ENCODE measurements at places on chromosomes 5 and 9. TPM values are rescaled to one million over a fixed set of nuclear protein-coding genes. Genes with fewer than 3 reads are reported as not detected.

GRCh38 chr5:107502676-107503060, 168.1 kb downstream of the EFNA5 start:
- ATAC-seq = peak; percentile 66

- peak; percentile 75 for ATAC-seq
Measured at GRCh38 chr9:21711504-21711903, 90.9 kb upstream of the MTAP start.

- no peak for ATAC-seq
Measured at GRCh38 chr5:67272453-67273130, 76.0 kb upstream of the CD180 start.

- no peak for ATAC-seq
Measured at GRCh38 chr9:38205279-38205678, 136.3 kb upstream of the SHB start.

GRCh38 chr5:109998726-109999125, 309.0 kb downstream of the MAN2A1 start:
- no peak for ATAC-seq

DNA sequence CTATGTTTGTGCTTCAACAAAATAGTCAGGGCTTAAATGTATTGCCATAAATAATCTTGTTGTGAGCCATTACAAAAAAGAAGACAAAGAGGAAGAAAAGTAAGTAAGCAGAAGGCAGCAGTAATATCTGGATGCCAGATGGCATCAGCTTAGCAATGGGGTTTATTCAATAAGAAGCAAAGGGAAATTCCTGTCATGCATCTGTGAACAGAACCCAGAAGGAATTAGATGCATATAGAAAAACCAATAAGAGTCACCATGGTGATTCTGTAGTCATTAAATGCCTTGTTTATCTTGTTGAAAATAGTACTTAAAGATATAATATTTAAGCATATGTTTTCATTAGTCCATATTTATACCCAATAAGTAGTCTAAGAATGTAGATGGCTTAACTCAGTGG, 216.0 kb downstream of the ADAMTSL1 start:
- ATAC-seq = no peak

DNA sequence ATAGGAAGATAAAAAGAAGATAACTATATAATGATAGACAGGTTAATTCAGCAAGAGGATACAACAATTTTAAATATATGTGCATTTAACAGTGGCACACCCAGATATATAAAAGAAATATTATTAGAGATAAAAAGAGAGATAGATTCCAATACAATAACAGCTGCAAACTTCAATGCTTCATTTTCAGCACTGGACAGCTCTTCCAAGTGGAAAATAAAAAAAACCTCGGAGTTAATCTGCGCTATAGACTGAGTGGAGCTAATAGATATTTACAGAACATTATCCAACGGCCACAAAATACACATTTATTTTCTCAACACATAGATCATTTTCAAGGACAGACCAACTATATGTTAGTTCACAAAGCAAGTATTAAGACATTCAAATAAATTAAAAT, 1229.5 kb upstream of the CDH6 start:
- ATAC-seq = no peak

The PCDHGA3 gene
- 32.1 TPM for total RNA-seq

The TMOD1 gene
- total RNA-seq = 76.0 TPM

The IL4 gene
- total RNA-seq = not detected

The CDKN2B gene
- total RNA-seq = 9.1 TPM
